ENCODE measurements at places on chromosomes 4 and X.

DNA sequence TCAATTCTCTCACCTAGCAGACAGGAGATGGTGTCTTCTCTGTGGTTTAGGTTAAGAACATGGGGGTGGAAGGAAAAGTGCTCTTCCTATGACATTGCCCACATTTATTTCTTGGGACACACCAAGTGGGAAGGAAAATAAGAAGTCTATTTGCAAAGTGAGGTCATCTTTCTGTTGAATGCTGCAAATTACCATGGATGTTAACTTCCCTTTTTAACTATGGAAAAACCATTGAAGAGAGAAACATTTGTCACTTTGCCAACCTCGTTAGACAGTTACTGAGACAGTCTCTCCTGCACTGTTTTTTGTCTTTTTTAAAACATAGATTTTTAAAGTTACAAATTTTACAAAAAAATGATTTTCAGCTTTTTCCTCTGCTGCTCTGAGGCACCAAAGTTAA, 72.8 kb upstream of the BEND4 start:
- DNase-seq, result no peak

DNA sequence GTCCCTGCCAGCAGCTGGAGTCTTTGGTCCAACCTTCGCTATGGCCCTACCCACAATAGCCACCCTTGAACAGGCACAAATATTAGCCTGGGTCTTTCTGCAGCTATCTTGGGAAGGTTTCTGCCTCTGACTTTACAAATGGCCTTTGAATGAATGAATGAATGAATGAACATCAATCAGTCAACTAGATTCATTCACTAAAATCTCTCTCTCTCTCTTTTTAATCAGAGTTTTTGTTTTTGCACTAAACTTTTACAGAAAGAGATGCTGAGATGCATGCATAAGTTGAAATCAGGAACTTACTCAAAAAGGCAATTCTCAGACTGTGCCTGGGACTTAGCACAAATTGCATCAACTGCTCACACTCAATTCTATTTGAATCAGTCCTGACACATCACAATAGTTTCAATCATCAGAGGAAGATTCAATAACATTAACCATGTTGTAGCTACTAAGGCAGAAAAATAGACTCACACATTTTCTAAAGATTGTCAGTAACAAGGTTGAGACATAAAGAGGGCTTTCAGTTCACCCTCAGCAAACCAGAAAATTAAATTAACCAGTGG, 55.0 kb downstream of the ANXA3 start:
- DNase-seq, result no peak

- DNase-seq, result no peak
Observed at GRCh38 chr4:53122280-53123116, 243.4 kb downstream of the SCFD2 start.

DNA sequence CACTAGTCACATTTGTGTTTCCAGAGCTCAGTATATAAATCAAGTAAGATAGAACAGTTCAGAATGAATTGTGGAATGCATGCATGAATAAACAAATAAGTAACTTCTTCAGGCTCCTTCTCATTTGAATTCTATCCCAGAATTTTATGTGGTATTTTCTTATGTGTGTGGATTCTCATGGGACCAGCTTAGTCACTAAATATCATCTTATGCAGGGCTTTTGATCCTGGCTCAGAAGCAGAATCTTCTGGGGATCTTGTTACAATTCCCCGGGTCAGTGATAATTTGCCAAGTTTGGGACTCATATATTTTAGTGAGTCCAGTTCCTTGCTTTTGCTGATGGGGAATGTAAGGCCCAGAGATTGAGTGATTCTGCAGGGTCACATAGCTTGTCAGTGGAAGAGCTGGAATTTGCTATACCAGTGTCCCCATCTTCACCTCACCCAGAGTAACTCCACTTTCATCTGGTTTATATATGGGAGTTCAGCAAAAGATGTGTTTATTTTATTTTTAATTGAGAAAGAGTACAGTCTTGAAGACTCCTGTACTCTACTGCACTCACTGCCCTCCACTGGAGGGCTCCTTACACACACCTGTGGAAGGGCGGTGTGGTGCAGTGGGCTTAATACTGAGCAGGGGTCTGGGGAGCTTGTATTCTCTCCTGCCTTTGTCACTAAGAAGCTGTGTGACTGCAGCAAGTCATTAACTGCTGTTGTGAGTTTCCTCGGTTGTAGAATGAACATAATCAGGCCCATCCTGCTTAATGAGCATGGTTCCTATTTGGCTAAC, 198.2 kb upstream of the CXorf66 start:
- no peak for DNase-seq

DNA sequence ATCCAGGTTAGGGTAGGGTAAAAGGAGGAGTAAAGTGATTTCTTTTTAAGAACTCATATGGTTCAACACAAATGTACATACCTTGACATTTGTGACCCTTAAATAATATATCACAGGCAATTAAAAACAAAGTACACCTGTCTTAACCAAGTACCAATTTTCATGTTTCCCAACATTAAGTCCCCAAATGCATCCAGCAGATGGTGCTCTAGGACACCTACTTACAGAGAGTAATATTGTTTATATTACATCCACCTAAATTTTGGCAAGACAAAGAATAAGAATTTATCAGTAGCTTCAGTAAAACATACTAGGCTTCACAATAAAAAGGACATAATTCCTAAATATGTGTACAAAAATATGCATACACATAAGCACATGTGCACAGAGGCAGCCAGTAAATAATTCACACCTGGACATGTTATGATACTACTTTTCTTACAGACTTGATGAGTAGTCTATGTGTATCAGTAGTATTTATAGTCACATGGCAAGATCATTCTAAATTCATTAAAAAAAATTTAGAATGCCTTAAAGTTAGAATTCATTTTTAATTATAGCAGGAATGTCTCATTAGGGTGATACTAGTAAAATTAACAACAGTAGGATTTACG, 219.7 kb downstream of the DCLK2 start:
- DNase-seq, result peak; percentile 67

GRCh38 chrX:78673246-78673645, 14.1 kb upstream of the RTL3 start:
- no peak for DNase-seq

DNA sequence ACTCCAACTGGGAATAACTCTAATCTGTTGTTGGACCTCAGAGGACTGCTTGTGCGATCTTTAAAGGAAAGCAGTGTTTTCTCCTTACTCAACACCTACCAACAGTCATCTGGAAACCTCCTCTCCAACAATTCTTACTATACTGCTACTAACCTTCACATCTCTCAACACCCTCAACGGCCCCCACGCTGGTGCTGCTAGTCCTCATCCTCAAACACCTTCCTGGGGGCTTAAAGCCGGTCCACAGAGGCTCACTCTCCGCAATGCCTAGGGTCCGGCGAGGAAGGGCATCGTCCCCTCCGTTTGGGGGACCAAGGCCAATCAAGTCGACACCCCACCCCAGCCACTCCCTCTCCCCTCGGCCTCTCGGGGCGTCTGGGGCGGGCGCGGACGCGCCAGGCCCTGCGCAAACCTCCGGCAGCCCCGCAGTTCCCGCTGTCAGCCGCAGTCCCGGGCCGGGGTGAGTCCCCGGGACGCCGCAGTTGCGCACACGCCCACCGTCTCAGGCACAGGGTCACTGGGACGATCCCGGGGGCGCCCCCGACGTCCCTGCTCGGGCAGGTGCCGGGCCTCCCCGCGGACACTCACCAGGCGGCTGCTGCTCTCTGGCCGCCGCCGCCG, 418 bp downstream of the TAB3 start:
- DNase-seq, result peak; percentile 23

DNA sequence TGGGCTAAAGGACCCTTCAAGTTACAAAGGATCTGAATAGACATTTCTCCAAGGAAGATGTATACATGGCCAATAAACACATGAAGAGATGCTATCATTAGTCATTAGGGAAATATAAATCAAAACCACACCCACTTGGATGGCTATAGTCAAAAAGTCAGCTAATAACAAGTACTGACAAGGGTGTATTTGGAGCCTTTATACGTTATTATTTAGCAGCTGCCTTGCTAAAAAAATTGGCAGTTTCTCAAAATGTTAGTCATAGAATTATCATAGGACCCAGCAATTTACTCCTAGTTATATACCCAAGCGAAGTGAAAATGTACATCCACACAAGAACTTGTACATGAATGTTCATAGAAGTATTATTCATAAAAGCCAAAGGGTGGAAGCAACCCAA, 112.7 kb upstream of the DUSP21 start:
- no peak for DNase-seq

DNA sequence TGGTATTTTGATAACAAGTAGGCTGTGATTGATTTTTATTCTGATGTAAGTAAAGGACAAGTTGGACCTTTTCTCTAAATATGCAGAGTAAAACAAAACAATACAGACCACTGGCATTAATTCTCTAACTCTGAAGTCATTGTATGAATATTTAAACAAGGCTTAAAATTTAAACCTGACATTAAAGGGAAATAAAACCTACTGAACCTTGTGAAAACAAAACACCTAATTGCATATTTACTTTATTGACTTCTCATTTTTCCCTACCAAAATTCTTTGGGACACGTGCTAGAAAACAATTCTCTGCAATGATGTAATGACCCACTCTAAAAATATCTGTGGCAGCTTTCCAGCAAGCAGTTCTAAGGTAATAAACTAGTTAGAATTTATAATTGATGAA, 369.7 kb upstream of the TRAM1L1 start:
- DNase-seq, result no peak

- DNase-seq, result no peak
Observed at GRCh38 chr4:25050370-25051078, 19.8 kb upstream of the LGI2 start.

DNA sequence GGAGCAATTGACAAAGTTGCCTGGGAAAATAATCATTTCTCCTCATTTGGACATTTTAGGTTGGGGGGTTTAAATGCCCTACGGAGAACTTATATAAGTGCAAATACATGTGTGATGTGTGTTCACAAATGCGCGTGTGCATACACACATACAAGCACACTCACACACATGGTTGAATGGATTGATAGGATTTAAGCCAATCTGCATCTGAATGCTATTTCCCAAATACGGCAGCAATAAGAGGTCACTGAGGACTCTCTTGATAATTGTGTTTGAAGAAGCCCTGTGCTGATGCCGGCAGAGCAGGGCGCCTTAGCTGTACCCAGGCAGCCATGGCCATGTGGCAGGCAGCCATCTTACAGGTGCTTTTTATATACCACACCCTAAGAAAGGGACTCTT, 165.3 kb upstream of the LEF1 start:
- no peak for DNase-seq

DNA sequence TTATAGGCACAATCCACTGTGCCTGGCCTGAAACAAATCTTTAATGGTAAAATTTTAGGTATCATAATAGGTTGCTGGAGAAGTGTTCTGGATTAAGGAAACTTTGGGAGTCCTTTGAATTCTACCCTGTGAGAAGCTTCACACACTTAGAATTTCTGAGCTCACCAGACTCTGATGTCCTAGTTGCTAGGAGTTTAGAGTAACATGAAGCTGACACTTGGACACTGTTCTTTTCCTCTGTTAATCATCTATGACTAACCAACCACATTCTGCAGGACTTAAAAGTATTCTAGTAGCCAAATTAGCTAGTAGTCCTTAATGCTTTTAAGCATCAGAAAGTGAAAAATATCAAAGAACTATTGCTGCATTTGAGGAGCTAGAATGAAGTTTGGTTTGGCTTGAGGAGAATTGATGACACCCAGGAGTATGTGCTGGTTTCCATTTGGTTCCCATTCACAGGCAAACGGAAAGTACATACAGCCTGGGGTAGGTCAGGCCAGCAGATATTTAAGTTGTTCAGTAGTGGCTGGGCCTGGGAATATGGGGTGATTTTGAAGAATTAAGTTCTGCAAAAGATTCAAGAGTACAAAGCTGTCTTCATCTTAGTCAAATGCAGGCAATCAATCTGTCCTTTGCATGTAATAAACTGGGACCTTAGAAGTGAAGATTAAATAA, 38.8 kb upstream of the IGFBP7 start:
- no peak for DNase-seq

DNA sequence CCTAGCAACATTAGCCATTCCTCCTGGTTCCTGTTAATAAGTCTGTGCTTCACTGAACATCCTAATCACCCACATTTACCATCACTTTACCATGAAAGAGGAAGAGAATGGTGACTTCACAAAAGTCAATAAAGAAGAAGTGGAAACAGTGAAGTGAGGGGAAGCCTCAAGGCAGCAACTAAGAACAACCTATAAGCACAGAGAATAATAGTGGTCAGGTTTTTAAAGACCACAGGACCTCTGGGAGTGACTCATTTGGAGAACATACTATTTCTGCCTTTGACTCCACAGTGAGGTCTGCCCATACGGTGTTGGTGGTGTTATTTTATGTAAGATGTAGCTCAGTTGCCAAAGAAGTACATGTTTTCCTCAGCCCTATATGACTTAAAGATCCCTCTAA, 86.0 kb upstream of the TET2 start:
- no peak for DNase-seq

DNA sequence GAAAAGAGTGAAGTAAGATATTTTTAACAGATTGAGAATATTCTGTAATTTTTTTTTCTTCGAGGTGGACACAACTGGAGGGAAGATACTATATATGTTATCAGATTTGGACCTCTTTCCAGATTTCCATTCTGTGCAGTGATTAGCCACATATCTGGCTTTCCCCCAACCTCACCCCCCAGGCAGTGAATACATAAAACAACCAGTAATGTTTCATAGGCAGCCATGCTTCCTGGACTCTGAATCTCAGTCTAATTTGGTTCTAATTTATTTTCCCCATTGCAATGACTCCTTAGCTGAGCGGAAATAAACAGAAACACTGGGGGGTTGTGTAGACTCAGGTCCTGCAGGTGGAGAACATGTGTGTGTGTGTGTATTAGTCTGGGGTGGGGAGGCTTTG, 226.5 kb downstream of the FBXW7 start:
- DNase-seq, result no peak

- no peak for DNase-seq
Observed at GRCh38 chr4:110632506-110633357, 9.9 kb upstream of the PITX2 start.

DNA sequence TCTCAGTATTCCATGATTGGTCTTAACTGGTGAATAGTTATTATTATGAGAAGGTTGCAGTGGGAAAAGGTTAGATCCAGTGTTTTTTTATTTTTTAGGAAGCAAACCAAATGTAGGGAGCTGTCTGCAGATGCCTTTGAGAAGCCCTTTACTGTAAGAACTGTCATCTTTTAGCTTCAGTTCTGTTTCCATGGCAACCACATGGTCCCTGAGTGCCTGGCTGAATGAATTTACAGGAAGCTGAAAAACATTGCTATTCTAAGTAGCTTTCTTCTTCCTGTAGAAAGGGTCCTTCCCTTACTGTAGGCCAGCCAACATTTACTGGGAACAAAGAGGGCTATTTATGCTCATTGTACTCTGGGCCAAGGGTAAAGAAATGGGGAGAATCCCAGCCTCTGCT, 103.3 kb downstream of the DCLK2 start:
- peak; percentile 36 for DNase-seq

GRCh38 chr4:112378858-112379257, 81.7 kb downstream of the ALPK1 start:
- DNase-seq, result no peak

- DNase-seq, result no peak
Observed at GRCh38 chr4:57639561-57640382, 529.6 kb upstream of the IGFBP7 start.
